ENCODE measurements at places on chromosomes 13 and 19. TPM values are rescaled to one million over a fixed set of nuclear protein-coding genes. Genes with fewer than 3 reads are reported as not detected.

GRCh38 chr13:39347926-39348901 lies 254.8 kb downstream of the LHFPL6 start:
- H3K27ac ChIP-seq: no peak overlapping the region
- no peak overlapping the region for H3K4me3 ChIP-seq
- no peaks in the 10 kb centered on the region for H3K27me3 ChIP-seq
- no peaks in the 10 kb centered on the region for H3K4me1 ChIP-seq
- H3K36me3 ChIP-seq: no peaks in the 10 kb centered on the region

- H3K4me3 ChIP-seq: peak overlapping the region; percentile 92
- H3K27ac ChIP-seq: peak overlapping the region; percentile 98
- no peaks in the 10 kb centered on the region for H3K27me3 ChIP-seq
- peaks cover 49% of the 10 kb centered on the region for H3K36me3 ChIP-seq
- H3K4me1 ChIP-seq: peaks cover 28% of the 10 kb centered on the region
- DNase-seq: peak; percentile 92
Observed at GRCh38 chr19:18279516-18280246, 1.7 kb downstream of the JUND start.

- H3K27ac ChIP-seq: no peak overlapping the region
- H3K27me3 ChIP-seq: peaks cover 37% of the 10 kb centered on the region
- no peaks in the 10 kb centered on the region for H3K4me1 ChIP-seq
- DNase-seq: no peak
- H3K36me3 ChIP-seq: no peaks in the 10 kb centered on the region
- no peak overlapping the region for H3K4me3 ChIP-seq
Observed at GRCh38 chr13:23547000-23547590, 23.1 kb upstream of the TNFRSF19 start.

DNA sequence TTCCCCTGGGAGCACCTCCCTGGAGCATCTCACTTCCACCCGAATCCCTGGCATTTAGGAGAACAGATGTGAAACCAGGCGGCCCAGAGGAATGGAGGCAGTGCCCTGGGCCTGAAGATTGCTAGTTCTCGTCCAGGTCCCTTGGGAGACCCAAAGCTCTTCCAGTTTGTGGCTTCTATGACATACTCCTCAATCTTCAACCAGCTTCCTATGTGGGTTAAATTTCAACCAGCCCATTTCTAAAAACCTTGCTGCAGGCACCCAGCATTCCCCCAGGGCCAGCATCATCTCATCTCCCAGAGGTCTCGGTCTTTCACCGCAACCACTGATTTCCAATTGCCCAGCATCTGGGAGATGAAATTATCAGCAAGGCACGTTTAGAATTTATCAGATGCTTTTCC lies 46.0 kb upstream of the STK24 start:
- no peak overlapping the region for H3K27ac ChIP-seq
- no peak overlapping the region for H3K4me3 ChIP-seq
- no peaks in the 10 kb centered on the region for H3K4me1 ChIP-seq

GRCh38 chr13:65943024-65943423 lies 1287.1 kb downstream of the PCDH9 start:
- H3K4me1 ChIP-seq: no peaks in the 10 kb centered on the region
- no peak overlapping the region for H3K4me3 ChIP-seq

DNA sequence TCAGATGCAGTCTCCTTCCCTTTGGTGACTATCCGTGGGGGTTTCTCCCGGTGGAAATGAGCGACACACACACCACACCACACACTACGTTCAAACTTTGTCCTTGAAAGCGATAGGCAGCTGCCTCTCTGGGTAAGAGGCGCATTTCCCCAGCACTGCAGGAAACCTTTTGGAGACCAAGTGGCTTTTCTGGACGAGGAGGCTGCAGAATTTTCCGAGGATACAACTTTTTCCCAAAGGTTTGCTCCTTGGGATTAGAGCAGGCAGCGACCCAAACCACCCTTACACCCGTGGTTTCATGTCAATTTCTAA lies 38.2 kb upstream of the FLT1 start:
- H3K27me3 ChIP-seq: peaks cover 23% of the 10 kb centered on the region
- DNase-seq: no peak
- peak overlapping the region; percentile 49 for H3K4me3 ChIP-seq
- no peaks in the 10 kb centered on the region for H3K36me3 ChIP-seq
- no peak overlapping the region for H3K27ac ChIP-seq

- no peak overlapping the region for H3K27ac ChIP-seq
- no peak for DNase-seq
- H3K4me3 ChIP-seq: no peak overlapping the region
- H3K4me1 ChIP-seq: peaks cover 3% of the 10 kb centered on the region
Observed at GRCh38 chr19:405121-405965, 3.6 kb downstream of the C2CD4C start.

DNA sequence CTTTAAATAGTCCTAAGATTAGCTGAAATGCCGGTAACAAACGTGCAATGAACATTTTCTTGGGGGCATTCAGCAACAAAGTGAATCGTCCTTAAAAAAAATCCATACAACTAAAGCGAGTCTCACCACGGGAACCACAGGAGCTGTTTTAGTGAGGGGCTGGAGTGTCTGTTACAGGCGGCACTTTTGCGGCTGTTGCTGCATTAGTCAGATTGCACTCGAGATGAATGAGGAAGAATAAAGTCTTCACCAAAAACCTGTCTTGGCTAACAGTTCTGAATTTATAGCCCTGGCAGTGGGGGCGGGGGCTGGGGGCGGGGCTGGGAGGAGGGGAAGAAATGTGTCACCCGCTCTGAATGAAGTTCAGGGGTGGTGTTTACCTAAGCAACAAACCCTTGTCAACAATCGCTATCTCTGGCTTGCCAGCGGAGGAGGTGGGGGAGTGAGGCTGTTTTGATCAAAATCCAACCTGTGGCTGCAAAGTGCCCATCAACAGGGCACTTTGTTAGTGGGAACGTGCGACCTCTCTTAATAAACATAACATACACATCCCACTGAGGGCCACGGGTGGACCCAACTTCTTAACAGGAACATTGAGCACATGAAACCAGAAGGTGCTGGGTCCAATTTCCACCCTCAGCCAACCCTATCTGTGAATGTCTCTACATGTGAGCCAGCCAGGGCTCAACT lies 44.5 kb downstream of the RFX2 start:
- no peaks in the 10 kb centered on the region for H3K27me3 ChIP-seq
- peak overlapping the region; percentile 72 for H3K27ac ChIP-seq
- peaks cover 4% of the 10 kb centered on the region for H3K36me3 ChIP-seq
- H3K4me1 ChIP-seq: peaks cover 50% of the 10 kb centered on the region

- DNase-seq: no peak
- H3K27ac ChIP-seq: no peak overlapping the region
- H3K4me1 ChIP-seq: peaks cover 25% of the 10 kb centered on the region
- no peak overlapping the region for H3K4me3 ChIP-seq
- peaks cover 84% of the 10 kb centered on the region for H3K36me3 ChIP-seq
Observed at GRCh38 chr19:19025861-19026260, 7.5 kb downstream of the SUGP2 start.

- H3K4me1 ChIP-seq: peaks cover 4% of the 10 kb centered on the region
- H3K36me3 ChIP-seq: peaks cover 51% of the 10 kb centered on the region
- DNase-seq: no peak
- H3K27me3 ChIP-seq: no peaks in the 10 kb centered on the region
- no peak overlapping the region for H3K27ac ChIP-seq
- no peak overlapping the region for H3K4me3 ChIP-seq
Observed at GRCh38 chr19:54179921-54180461, 7.0 kb upstream of the TMC4 start.

DNA sequence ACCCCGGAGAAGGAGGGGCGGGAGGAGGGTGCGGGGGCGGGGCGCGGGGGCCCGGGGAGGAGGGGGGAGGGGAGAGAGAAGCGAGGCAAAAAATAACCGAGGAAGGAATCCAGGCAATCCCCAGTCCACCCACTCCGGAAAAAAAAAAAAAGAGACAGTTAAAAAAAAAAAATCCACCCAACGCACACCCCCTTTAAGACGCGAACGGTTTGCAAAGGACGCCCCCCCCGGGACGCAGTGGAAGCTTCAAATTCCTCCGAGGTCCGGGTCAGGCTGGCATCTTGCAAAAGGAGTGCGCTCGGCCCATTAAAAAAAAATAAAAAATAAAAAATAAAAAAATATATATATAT lies at the start of gene CACNA1A:
TSS of gene CACNA1A (minus strand) at position 9 of the 350 bp plus-strand sequence. CDS start 255 bp downstream, outside the sequence.
- H3K4me1 ChIP-seq: no peaks in the 10 kb centered on the region
- no peak for DNase-seq
- no peaks in the 10 kb centered on the region for H3K36me3 ChIP-seq
- H3K27ac ChIP-seq: no peak within 1 kb of the TSS
- peaks cover 43% of the 10 kb centered on the region for H3K27me3 ChIP-seq

DNA sequence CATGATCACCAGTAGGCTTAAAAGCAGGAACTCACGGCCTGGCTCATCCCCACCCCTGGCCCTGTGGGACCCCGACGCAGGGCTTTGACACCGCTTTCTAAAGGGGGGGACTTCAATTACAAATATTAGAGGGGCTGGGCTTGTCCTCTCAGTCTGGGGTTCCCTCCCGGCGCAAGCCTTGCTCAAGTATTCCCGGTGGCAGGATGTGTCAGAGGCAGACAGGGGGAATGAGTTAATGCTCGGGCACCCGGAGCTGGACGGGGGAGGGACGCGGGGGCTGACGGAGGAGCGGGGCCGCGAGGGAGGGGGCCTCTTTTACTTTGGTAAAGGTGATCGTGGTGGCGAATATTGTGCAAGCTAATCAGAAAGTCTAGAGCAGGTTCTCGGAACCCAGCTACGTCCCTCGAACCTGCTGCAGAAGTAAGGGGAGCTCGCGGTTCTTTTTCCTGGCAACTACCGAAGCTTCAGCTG lies 1.1 kb downstream of the FGF14 start:
- no peak overlapping the region for H3K27ac ChIP-seq
- H3K36me3 ChIP-seq: no peaks in the 10 kb centered on the region
- DNase-seq: no peak
- H3K4me3 ChIP-seq: peak overlapping the region; percentile 71

- H3K4me3 ChIP-seq: no peak overlapping the region
- no peak overlapping the region for H3K27ac ChIP-seq
- peaks cover 8% of the 10 kb centered on the region for H3K27me3 ChIP-seq
- no peaks in the 10 kb centered on the region for H3K36me3 ChIP-seq
Observed at GRCh38 chr13:44692173-44692713, 116.1 kb upstream of the TSC22D1 start.

GRCh38 chr19:50745221-50745620 lies 22.1 kb downstream of the CLEC11A start:
- H3K4me3 ChIP-seq: no peak overlapping the region
- peaks cover 5% of the 10 kb centered on the region for H3K27me3 ChIP-seq
- no peak for DNase-seq
- H3K4me1 ChIP-seq: no peaks in the 10 kb centered on the region
- no peak overlapping the region for H3K27ac ChIP-seq
- no peaks in the 10 kb centered on the region for H3K36me3 ChIP-seq

DNA sequence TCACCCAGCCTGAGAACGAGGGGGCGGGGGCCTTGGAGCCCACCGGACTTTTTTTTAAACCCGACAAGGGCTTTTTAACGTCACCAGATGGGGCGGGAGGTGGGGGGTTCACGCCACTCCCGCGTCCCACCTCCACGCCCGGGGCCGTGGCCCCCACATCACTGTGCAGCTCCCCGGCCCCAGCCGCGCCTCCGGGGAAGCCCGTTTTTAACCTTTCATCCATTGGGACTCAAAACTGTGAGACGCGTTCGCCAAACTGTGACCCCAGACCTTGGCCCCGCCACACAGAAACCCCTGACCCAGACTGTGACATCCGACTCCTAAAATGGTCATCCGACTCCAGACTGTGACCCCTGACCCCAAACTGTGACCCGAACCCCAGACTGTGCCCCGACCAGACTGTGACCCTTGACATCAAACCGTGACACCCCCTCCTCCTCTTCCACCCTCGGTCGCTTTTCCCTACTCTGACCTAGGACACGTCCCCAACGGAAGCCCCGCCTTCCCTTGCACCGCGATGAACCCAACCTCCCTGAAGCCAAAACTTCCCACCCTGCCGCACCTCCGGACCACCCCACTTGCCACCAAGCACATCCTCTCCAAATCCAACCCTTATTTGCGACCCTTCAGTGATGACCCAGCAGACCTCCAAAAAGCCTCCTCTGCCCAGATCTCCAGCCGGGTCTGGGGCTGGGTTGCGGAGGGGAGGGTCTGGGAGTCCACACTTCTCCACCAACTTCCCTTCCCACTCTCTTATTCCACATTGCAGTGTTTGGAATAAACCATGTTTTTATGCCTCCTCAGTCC lies 1.5 kb upstream of the GRWD1 start:
- DNase-seq: no peak
- H3K36me3 ChIP-seq: peaks cover 37% of the 10 kb centered on the region
- H3K4me3 ChIP-seq: peak overlapping the region; percentile 93

- no peak overlapping the region for H3K4me3 ChIP-seq
- H3K36me3 ChIP-seq: no peaks in the 10 kb centered on the region
- no peak for DNase-seq
- H3K27me3 ChIP-seq: no peaks in the 10 kb centered on the region
Observed at GRCh38 chr13:89688918-89689317, 1658.6 kb upstream of the MIR17HG start.

- no peak overlapping the region for H3K4me3 ChIP-seq
- no peak overlapping the region for H3K27ac ChIP-seq
- no peak for DNase-seq
Observed at GRCh38 chr19:30701178-30701577, 329.0 kb downstream of the ZNF536 start.

- no peaks in the 10 kb centered on the region for H3K36me3 ChIP-seq
- no peak for DNase-seq
- H3K4me3 ChIP-seq: no peak overlapping the region
Observed at GRCh38 chr13:33202644-33203169, 82.8 kb downstream of the STARD13 start.

DNA sequence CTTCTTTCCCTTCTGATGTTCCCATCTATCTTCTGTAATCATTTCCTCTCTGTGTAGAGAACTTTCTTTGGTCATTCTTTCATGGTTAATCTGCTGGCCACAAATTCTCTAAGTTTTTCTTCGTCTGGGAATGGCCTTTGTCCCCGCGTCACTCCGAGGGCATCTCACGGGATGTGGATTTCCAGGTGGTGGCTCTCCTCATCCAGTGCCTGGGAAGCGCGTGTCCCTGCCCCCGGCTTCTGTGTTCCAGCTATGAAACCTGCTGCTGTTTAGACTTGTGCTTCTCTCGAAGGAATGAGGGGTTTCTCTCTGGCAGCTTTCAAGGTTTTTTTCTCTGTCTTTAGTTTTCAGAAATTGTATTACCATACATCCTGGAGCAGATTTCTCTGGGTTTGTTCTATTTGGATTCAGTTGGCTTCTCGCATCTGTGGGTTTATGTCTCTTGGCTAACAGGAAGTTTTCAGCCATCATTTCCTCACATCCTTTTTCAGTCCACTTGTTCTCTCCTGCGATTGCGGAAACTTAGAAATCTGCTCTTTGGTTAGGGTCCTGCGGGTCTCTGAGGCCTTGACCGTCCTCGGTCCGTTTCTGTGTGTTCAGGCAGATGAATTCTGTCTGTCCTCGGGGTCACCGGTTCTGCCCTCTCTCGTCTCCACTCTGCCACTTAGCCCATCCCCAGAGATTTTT lies 36.9 kb upstream of the DCUN1D2 start:
- H3K27me3 ChIP-seq: no peaks in the 10 kb centered on the region
- no peak for DNase-seq
- H3K4me1 ChIP-seq: no peaks in the 10 kb centered on the region
- peaks cover 16% of the 10 kb centered on the region for H3K36me3 ChIP-seq
- no peak overlapping the region for H3K4me3 ChIP-seq

ATP4A gene
- total RNA-seq: not detected

ZNF649 gene
- total RNA-seq: 12.1 TPM

POU4F1 gene
- 0.11 TPM for total RNA-seq

SNRNP70 gene
- total RNA-seq: 259 TPM

ZNF865 gene
- total RNA-seq: 13.5 TPM

CLPTM1 gene
- 72.7 TPM for total RNA-seq

CD22 gene
- total RNA-seq: 4.0 TPM

MRPS31 gene
- 43.1 TPM for total RNA-seq

IGFL1 gene
- not detected for total RNA-seq

GARRE1 gene
- total RNA-seq: 9.6 TPM

TLE2 gene
- total RNA-seq: 2.2 TPM

CD33 gene
- total RNA-seq: 14.3 TPM

CDX2 gene
- total RNA-seq: not detected

B3GNT8 gene
- 0.96 TPM for total RNA-seq

Measured in activated T-helper 2 cell treated with anti-CD3 and anti-CD28 coated beads, Interferon-gamma antibody, Interleukin-2, Interleukin-4, amounts not matched to agents 10 μg/mL and 5 μg/mL and 100 μg/mL, durations not matched to agents 14 hours and 24 hours and 36 hours (primary cell).